Kidney (tissue), 22 donors: ENCODE measurements at places on chromosomes 1 and 21. TPM values are rescaled to one million over a fixed set of nuclear protein-coding genes. Genes with fewer than 3 reads are reported as not detected.

- H3K27ac ChIP-seq, result no peak overlapping the region
- no peaks in the 10 kb centered on the region for H3K4me1 ChIP-seq
Observed at GRCh38 chr1:51930329-51930728, 51.8 kb upstream of the NRDC start.

- no peaks in the 10 kb centered on the region for H3K36me3 ChIP-seq
- no peaks in the 10 kb centered on the region for H3K4me1 ChIP-seq
Observed at GRCh38 chr1:114691061-114691460, 4.3 kb downstream of the AMPD1 start.

The C1orf216 gene
- 7.4 TPM for total RNA-seq

The AUNIP gene
- 0.38 TPM for total RNA-seq
